ENCODE measurements at places on chromosomes 16 and 17. TPM values are rescaled to one million over a fixed set of nuclear protein-coding genes. Genes with fewer than 3 reads are reported as not detected.

DNA sequence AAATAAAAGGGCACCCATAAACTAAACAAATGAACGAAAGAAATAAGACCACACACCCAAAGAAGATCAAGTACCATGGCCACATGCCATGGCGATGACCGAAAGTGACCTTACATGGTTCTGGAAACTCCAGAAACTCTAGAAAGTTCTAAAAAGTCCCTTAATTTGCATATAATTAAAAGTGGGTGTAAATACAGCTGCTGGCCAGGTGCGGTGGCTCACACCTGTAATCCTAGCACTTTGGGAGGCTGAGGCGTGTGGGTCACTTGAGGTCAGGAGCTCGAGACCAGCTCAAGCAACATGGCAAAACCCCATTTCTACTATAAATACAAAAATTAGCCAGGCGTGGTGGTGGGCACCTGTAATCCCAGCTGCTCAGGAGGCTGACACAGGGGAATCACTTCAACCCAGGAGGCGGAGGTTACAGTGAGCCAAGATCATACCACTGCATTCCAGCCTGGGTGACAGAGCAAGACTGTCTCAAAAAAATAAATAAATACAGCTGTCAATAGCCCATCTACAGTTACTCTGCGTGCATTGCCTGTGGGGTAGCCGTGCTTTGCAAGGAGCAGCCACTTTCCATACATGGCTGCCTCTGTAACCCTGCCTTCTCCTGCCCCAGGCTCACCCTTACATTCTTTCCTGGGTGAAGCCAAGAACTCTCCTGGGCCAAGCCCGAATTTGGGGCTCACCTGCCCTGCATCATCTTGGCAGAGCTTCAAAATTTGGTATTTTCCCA is 7.2 kb upstream of the ZNF778 start:
- H3K27me3 ChIP-seq: peaks cover 2% of the 10 kb centered on the region
- peaks cover 7% of the 10 kb centered on the region for H3K4me1 ChIP-seq
- no peak overlapping the region for H3K4me3 ChIP-seq

- DNase-seq: no peak
- no peak overlapping the region for H3K4me3 ChIP-seq
- no peak overlapping the region for H3K27ac ChIP-seq
- H3K4me1 ChIP-seq: peaks cover 4% of the 10 kb centered on the region
Measured at GRCh38 chr17:51124640-51125503, 4.2 kb upstream of the SPAG9 start.

Gene CACNG1
- polyA plus RNA-seq: 132 TPM

Gene MKS1
- polyA plus RNA-seq: 4.2 TPM

- H3K27me3 ChIP-seq: no peaks in the 10 kb centered on the region
- no peaks in the 10 kb centered on the region for H3K36me3 ChIP-seq
- H3K4me1 ChIP-seq: peaks cover 6% of the 10 kb centered on the region
- no peak overlapping the region for H3K27ac ChIP-seq
- DNase-seq: no peak
Measured at GRCh38 chr17:50365649-50366393, 7.2 kb downstream of the MRPL27 start.

GRCh38 chr17:59361916-59362810 is 30.7 kb downstream of the YPEL2 start:
- no peaks in the 10 kb centered on the region for H3K36me3 ChIP-seq
- DNase-seq: no peak
- H3K4me3 ChIP-seq: peak overlapping the region; percentile 1
- peaks cover 86% of the 10 kb centered on the region for H3K4me1 ChIP-seq
- no peaks in the 10 kb centered on the region for H3K27me3 ChIP-seq

DNA sequence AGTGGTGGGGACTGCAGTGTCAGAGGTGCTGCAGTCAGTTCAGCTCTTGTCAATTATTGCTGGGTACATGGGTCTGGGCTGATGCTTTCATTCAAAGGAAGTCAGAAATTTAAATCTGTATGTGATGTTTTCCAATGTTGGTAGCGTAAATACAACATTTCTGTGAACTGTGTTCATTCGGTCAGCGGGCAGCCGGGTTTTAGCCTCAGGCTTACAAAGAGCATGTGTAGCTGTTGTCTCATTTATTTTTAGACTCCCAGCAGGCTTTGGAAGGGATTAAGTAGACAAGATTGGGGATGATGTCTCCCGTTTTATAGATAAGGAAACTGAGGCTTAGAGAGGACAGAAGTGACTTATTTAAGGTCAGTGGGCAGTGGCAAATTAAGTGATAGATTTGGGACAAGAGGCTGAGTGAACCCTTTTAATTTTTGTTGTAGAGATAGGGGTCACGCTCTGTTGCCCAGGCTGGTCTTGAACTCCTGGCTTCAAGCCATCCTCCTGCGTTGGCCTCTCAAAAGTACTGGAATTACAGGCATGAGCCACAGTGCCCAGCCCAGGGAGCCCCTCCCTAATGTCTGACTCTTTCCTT is 8.1 kb downstream of the AQP8 start:
- no peaks in the 10 kb centered on the region for H3K27me3 ChIP-seq
- H3K4me3 ChIP-seq: no peak overlapping the region
- no peak overlapping the region for H3K27ac ChIP-seq
- no peaks in the 10 kb centered on the region for H3K4me1 ChIP-seq

Gene PRAC2
- polyA plus RNA-seq: not detected

Gene CDH8
- 0.21 TPM for polyA plus RNA-seq

- no peak for DNase-seq
- peaks cover 4% of the 10 kb centered on the region for H3K4me1 ChIP-seq
- no peaks in the 10 kb centered on the region for H3K36me3 ChIP-seq
Measured at GRCh38 chr17:50213026-50214022, 11.9 kb upstream of the COL1A1 start.

Gene KCNG4
- 0.04 TPM for polyA plus RNA-seq

DNA sequence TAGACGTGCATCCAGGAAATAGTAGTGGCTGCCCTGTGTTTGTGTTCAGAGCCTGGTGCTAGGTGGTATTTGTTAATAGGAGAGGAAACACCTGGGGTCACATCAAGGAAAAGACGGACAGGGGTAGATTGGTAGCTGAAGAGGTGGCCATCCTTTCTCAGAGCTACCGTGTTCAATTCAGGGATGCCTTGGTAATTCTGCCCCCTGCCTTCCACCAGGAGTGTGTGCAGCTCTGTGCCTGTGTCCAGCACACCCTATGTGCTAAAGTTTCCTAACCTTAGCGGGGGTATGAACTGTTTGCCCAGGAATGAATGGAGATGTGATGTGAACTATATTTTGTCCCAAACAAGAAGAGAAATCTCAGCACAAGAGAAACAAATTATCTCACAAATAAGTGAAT is 174.1 kb upstream of the MPHOSPH6 start:
- H3K27me3 ChIP-seq: no peaks in the 10 kb centered on the region
- H3K36me3 ChIP-seq: no peaks in the 10 kb centered on the region
- no peaks in the 10 kb centered on the region for H3K4me1 ChIP-seq
- H3K4me3 ChIP-seq: no peak overlapping the region
- DNase-seq: no peak

- no peak overlapping the region for H3K4me3 ChIP-seq
- peak overlapping the region; percentile 98 for H3K27ac ChIP-seq
- peaks cover 10% of the 10 kb centered on the region for H3K36me3 ChIP-seq
- H3K27me3 ChIP-seq: no peaks in the 10 kb centered on the region
Measured at GRCh38 chr17:81844327-81844851, 9.5 kb upstream of the PPP1R27 start.

Gene TRPV2
- 1.6 TPM for polyA plus RNA-seq

Gene CD300H
- not detected for polyA plus RNA-seq

Gene MYH8
- 0.33 TPM for polyA plus RNA-seq

Gene CCR7
- polyA plus RNA-seq: not detected

DNA sequence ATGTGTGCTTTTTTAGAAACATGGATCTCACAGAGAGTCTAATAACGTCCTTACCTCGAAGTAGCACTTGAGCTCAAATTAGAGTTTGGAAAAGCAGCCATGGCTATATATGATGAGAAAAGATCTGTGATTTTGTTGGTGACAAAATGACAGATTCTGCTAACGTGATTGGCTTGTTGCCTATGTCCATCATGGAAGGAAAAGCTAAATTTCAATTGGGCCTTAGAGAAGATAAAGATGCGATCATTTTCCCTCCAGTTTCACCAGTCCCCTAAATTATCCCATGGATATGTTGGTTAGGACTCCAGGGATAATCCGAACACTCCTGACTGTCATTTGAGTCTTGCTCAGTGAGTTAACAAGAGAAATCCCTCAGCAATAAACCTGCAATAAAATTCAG is 175.8 kb downstream of the C16orf95 start:
- H3K27me3 ChIP-seq: no peaks in the 10 kb centered on the region
- H3K27ac ChIP-seq: no peak overlapping the region
- H3K4me1 ChIP-seq: no peaks in the 10 kb centered on the region
- H3K4me3 ChIP-seq: no peak overlapping the region
- no peaks in the 10 kb centered on the region for H3K36me3 ChIP-seq
- DNase-seq: no peak

DNA sequence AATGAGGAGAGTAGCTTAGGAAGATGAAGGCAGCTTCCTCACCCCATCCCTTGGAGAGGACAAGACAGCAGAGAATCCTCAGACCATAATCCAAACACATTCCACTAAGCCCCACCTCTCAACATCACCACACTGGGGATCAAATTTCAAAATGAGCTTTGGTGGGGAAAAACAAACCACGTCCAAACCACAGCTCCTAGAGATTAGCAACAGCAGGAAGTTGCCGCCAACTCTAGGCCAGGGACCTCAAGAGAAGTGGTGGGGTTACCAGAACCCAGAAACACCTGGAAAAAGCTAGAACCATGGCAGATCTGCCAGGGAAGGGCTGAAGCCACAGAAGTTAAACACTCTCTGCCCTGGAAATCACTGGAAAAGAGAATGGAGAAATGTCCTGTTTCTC is 571.6 kb downstream of the HS3ST4 start:
- no peaks in the 10 kb centered on the region for H3K36me3 ChIP-seq
- H3K4me1 ChIP-seq: no peaks in the 10 kb centered on the region
- H3K4me3 ChIP-seq: no peak overlapping the region
- H3K27ac ChIP-seq: no peak overlapping the region
- no peaks in the 10 kb centered on the region for H3K27me3 ChIP-seq

Gene PRSS53
- 0.17 TPM for polyA plus RNA-seq

- no peaks in the 10 kb centered on the region for H3K4me1 ChIP-seq
- H3K27me3 ChIP-seq: no peaks in the 10 kb centered on the region
- no peak overlapping the region for H3K27ac ChIP-seq
- no peak for DNase-seq
- H3K4me3 ChIP-seq: no peak overlapping the region
Measured at GRCh38 chr16:8107296-8107695, 483.0 kb downstream of the TMEM114 start.

GRCh38 chr16:1533443-1533951 is at the start of gene TMEM204:
TSS of gene TMEM204 (plus strand) at chr16:1533666. CDS start at chr16:1534276, 610 bp downstream.
- H3K27me3 ChIP-seq: no peaks in the 10 kb centered on the region
- DNase-seq: peak; percentile 79
- peak within 1 kb of the TSS; percentile 72 for H3K4me3 ChIP-seq
- H3K36me3 ChIP-seq: peaks cover 4% of the 10 kb centered on the region

DNA sequence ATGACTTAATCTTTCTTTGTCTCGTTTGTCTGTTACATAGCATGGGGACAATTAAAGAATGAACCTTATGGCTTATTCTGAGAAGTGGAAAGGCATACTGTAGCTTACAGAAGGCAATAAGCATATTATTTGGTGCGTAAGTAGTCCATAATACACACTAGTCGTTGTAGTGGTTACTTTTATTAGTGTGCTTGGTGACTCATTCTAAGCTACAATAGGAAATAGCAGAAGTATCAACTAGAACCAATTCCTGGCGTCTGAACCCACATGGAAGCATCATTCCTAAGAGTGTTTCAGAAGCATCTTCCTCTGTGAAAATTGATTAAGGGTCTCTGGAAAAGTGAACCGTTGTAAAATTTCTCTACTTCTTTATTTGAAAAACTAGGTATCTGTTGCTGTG is 777.8 kb upstream of the EEF2KMT start:
- no peak overlapping the region for H3K4me3 ChIP-seq
- no peaks in the 10 kb centered on the region for H3K36me3 ChIP-seq
- H3K27me3 ChIP-seq: no peaks in the 10 kb centered on the region
- H3K4me1 ChIP-seq: no peaks in the 10 kb centered on the region
- DNase-seq: no peak
- no peak overlapping the region for H3K27ac ChIP-seq

Gene TM4SF5
- 0.34 TPM for polyA plus RNA-seq

- H3K4me1 ChIP-seq: peaks cover 20% of the 10 kb centered on the region
- H3K27ac ChIP-seq: no peak overlapping the region
- no peak for DNase-seq
- H3K4me3 ChIP-seq: no peak overlapping the region
- peaks cover 86% of the 10 kb centered on the region for H3K36me3 ChIP-seq
Measured at GRCh38 chr16:71771571-71771970, 37.1 kb downstream of the AP1G1 start.

DNA sequence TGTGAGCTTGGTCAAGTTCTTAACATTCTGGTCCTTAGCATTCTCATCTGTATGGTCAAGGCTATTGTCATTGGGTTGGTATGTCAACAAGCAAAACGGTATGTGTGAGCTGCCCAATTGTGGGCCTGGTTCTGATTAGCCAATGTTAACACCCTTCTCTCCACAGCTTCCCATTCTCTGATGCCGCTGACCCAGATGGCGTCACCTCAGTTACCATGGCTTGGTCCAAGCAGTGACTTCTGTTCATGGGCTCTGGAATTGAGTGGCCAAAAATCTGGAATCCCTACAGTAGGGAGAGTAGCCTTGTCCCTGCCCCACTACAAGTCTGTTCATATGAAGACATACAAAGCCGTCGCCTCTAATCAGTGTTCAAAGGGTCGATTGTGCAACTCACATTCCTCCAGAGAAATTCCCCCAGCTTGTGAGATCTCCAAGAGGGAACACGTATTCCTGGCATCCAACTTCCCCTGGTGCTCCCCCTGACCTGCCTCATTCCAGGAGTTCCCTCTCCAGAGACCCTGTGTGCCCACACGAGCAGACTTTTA is 15.8 kb downstream of the TMEM98 start:
- no peaks in the 10 kb centered on the region for H3K36me3 ChIP-seq
- H3K27me3 ChIP-seq: no peaks in the 10 kb centered on the region
- no peak overlapping the region for H3K4me3 ChIP-seq

All from psoas muscle (tissue), 8 donors.